ENCODE measurements at places on chromosomes 6 and 20.
A peak's percentile ranks its signal among the peaks of the same experiment; 100 is the strongest.

DNA sequence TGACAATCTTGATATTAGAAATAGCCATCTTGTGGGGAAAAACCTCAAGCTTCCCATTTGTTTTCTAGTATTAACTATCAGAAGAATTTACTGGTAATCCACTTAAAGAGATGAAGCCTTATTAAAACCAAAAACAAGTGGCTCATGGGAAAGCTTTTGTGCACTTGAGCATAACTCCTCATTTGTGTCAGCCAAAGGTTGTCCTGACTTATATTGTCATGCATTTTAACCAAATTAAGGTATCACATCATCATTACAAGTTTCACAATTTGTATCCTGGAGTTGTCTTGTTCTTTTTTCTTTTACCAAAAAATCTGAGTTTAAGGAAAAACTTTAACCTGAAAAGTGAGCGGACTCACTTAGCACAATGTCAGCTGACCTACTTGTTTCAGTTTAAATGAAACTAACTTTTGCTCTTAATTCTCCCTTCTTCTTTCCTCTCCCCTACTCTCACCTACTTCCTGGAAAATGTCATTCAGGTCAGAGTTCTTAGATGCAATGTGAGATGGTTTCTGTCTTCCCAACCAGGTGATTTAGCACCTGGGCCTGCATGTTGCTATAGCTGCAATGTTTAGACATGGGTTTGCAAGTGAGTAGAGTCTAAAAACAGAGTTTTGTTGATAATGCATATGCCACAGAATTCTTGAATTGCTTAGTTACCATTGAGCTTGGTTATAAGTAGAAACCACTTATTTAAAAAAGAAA, 82.8 kb downstream of the TNFAIP3 start:
- no peak for DNase-seq

- DNase-seq: no peak
Observed at GRCh38 chr20:25128649-25129048, 46.7 kb upstream of the VSX1 start.

DNA sequence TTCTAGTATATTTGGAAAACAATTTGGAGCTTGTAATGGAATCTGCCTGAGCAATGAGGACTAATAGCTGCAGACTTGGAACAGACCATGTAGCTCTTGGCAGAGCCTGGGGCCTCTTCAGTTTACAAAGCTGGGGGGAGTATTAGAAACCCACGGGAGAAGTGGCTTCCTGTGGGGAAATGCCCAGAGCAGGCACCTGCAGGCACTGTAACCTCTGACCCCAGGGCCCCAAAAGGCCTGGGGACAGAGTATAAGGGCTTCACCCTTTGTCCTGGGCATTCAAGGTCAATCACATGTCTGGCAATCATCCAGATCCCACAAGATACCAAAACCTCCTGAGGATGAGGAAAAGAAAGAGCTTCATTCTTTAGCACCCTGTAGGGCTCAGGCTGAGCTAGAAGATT, 19.4 kb downstream of the PKIG start:
- DNase-seq: no peak

GRCh38 chr6:157223511-157223910, 99.8 kb downstream of the TMEM242 start:
- no peak for DNase-seq

DNA sequence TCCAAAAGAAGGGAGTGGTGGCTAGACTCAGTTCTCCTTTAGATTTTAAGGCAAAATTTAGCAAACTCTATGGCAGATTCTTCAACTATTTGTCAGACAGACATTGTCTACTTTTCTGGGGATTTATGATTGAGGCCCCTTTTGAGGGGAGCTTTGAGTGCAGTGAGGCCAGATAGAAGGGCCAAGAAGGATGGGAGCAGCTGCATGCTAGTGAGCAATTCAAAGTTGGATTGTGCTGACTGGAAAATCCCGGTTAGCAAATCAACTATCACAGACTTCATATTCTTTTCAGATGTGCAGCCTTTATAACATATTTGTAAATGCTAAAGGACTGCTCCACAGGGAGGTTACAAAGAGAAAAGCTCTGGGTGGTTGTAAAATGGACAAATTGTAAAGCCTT, 35.0 kb upstream of the ESR1 start:
- no peak for DNase-seq

DNA sequence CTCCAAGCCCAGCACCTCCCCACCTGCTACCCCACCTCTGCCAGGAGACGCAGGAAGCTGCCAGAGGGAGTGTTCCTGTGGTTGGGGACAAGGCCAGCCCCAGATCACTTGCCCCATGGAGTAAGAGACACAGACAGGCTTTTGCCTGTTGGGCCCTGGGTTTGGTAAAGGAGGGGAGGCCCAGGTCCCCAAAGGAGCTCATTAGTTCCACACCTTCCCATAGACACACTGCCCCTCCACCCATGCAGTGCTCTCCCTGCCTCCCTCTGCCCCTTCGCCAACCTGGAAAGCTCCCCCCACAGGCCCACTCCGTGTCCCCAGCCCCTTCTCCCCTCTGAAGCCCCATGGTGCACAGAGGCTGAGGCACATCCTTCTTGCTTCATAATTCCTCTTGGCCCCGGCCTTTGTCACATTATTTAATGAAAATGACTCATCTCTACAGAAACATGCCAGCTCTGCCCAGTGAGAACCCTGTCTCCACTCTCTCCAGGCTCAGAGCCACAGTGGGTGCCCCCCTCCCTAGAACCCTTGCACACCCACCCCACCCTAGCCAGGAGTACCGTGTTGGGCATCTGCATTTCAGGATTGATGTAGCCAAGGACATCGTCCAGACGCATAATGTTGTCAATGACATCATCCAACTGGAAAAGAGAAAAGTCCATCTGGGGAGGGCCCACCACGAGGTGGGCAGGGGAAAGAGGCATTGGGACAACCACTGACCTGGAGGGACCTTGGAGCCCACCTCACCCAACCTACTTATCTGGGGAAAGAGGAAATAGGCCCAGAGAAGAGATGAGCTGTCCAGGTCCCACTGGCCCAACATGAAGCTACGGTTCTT, 46.0 kb downstream of the TFEB start:
- no peak for DNase-seq

GRCh38 chr6:43061861-43062260, 2.4 kb downstream of the KLC4 start:
- no peak for DNase-seq

DNA sequence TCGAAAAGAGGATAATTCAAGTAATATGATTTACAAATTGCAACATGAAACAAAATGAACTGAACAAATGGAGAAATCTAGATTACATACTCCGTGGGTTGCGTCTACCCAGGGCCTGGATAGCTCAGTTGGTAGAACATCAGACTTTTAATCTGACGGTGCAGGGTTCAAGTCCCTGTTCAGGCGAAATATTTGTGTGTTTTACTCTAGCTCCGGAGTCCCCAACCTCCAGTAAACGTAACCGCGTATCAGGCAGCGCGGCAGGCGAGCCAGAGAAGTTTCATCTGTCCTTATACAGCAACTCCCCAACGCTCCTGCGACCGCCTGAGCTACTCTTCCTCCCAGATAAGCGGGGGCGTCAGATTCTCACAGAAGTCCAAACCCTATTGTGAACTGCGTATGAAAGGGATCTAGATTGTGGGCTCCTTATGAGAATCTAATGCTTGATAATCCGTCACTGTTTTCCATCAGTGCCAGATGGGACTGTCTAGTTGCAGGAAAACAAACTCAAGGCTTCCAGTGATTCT, 176.1 kb downstream of the TRIM27 start:
- DNase-seq: no peak

- DNase-seq: no peak
Observed at GRCh38 chr6:88760091-88760490, 203.3 kb downstream of the RNGTT start.

GRCh38 chr20:34876406-34877282, at the start of gene ACSS2:
Gene ACSS2 (plus strand): TSS chr20:34876612. CDS start chr20:34876646, 34 bp downstream.
- peak; percentile 92 for DNase-seq

DNA sequence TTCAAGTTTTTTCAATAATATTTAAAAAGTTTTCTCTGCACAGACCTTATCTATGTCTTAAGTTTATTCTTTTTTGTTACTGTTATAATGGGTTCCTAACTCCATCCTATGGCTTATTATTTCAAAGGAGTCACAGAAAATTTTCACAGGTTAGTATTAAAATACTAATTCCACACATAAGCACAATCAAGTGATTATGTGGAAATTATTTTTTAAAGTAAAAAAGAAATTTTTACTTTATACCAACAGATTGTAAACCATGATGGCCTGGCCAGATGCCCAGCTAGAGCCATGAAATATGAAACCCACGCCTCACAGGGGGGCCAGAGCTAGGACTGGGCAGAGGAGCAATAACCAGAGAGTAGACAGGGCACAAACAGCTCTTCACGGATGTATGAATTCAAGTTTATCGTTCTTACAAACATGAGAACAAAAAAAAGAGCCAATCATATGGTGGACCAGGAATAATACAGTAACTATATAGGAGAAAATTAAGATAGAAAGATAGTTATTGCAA, 34.0 kb downstream of the NUDT3 start:
- no peak for DNase-seq

DNA sequence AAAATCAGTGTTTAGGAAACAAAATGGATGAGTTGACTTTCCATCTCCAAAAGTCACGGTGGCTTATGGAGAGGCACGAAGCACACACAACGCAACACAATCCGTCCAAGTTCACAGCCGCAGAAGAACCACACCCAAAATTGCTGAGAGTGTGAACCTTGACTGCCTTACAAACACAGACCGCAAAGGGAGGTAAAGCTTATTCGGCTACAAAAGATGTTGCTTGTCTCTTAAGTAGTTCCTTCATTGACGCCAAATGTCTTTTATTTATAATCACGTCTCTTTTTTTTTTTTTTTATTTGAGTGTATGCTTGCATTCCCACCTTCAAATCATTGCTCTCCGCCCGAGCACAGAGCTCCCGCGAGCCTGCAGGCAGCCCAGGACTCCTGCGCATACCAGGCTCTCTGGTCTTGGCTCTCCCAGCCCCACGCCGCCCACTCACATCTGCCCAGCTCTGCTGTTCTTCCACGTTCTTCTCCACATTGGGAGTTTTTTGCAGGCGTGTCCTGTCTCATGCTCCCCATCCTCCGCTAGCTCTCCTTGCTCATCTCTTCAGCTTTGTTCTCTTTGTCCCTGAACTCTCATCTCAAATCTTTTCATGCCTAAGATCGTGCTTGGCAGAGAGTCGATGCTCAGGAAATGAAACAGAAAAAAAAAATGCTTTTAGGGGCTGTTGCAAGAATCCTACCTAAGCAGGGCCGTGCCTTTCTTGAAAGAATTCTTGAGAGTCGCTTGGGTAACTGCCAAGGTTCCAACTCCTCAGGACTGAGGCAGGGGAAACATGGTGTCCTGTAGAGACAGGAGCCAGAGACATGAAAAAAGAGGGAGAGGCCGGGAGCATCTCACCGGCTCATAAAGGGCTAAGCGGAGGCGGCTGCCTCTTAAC, 25.8 kb downstream of the LY86 start:
- DNase-seq: peak; percentile 9

DNA sequence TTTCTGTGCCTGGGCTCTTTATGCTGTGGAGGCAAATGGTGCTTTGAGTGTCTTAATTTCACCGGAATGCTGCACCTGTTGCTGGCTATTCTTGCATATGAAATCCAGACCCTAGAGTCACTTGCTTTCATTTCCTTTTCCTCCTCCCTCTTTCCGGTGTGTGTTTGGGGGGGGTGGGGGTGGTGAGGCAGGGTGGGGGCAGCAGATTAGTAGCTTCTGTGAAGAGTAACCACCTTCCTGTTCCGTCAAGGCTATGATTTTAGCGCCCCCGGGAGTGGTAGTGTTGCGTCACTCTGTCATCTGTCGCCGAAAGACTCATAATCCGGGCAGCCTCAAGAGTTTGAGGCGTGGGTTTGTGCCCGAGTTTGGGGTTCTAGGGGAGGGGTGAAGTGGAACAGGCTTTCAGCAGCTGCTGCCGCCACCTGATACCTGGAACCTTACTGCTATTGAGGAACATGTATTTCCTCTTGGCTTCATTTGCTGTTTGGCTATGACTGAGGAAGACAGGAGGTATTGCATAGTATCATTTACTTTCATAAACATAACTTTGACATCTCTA, 49.1 kb downstream of the UTRN start:
- peak; percentile 66 for DNase-seq

- no peak for DNase-seq
Observed at GRCh38 chr6:164817662-164818061, 491.7 kb downstream of the C6orf118 start.
